ENCODE measurements at places on chromosomes 4 and X.

GRCh38 chr4:164192844-164193243 is 561.1 kb upstream of the SMIM31 start:
- no peaks in the 10 kb centered on the region for H3K27me3 ChIP-seq

DNA sequence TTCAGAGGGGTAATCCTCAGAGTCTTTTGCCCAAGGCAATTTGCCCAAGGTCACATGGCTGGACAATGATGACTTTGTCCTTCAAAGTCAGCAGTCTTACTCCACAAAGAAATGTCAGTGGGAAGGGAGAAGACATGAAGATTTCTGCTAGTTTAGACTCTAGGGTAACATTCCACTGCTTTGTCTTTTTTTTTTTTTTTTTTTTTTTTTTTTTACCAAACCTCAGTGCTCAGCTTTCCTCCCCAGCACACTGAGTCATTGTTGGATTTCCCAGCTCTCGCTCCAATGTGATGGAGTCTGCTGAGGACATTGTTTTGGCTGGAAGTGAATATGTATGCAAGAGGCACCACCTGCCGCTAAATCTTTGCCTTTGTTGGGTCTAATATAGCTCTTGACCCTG is 7.2 kb upstream of the C1QTNF7 start:
- H3K4me1 ChIP-seq = no peaks in the 10 kb centered on the region
- no peak for DNase-seq
- no peaks in the 10 kb centered on the region for H3K36me3 ChIP-seq

GRCh38 chr4:26746802-26747213 is 113.8 kb upstream of the STIM2 start:
- no peak for DNase-seq
- H3K4me3 ChIP-seq = no peak overlapping the region
- no peak overlapping the region for H3K27ac ChIP-seq
- no peaks in the 10 kb centered on the region for H3K27me3 ChIP-seq
- H3K36me3 ChIP-seq = no peaks in the 10 kb centered on the region

GRCh38 chrX:40922307-40922706 is 162.9 kb upstream of the USP9X start:
- H3K4me3 ChIP-seq = no peak overlapping the region
- no peak overlapping the region for H3K27ac ChIP-seq
- no peaks in the 10 kb centered on the region for H3K4me1 ChIP-seq
- H3K27me3 ChIP-seq = no peaks in the 10 kb centered on the region
- DNase-seq = no peak

GRCh38 chrX:17375367-17375636 is 302 bp downstream of the NHS start:
- peak overlapping the region; percentile 32 for H3K27ac ChIP-seq
- DNase-seq = no peak
- H3K27me3 ChIP-seq = peaks cover 15% of the 10 kb centered on the region
- H3K4me1 ChIP-seq = no peaks in the 10 kb centered on the region
- peak overlapping the region; percentile 50 for H3K4me3 ChIP-seq
